ENCODE measurements at places on chromosomes 3 and 15.

DNA sequence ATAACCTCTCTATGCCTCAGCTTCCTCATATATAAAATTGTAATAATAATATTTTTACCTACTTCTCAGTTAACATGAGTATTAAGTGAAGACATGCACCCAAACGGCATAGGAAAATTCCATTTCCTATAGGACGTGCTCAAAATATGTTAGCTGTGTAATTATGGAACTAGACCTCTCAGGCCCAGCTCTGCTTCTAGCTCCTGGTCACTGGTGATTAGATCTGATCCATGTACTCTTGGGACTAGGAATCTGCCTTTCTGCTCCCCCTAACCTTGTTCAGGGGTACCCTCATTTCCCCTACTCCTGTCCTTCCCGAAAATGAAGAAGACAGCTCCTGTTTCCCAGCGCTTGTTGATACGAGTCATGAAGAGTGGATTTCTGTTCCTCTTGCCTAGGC lies 29.6 kb downstream of the TF start:
- DNase-seq: no peak

DNA sequence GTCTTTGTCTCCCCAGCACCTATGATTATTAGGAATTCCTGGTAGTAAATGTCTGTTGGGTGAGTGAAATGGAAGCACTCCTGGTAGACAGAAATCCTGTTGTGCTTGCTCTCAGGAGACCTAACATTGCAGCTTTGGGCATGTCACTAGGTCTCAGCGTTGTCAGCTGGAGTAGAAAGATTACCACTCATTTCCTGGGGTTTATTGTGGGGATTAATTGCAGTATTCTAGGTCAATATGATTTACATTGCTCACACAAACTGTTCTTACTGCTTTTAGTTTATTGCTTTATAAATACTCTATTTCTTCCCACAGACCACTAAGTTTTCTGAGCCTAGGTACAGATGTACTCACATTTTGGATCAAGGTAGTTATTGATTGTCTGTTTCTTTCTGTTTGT lies 5.1 kb downstream of the TSEN2 start:
- no peak for DNase-seq

DNA sequence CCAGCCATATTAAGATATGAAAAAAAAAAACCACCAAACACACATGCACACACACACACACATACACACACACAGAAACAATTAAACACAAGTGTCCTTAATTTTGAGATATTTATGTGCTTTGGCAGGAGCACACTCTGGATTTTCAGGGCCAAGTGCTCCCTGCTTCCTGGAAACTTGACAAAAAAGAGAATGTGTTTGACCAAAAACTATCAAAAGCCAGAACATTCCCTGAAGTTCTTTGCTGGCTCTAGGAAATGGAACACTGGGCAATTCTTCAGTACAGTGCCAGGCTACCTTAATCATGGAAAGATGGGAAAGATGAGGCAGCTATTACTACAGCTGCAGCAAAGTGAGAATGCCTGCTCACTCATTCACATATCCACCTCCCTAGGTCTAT lies 44.6 kb downstream of the P3H2 start:
- DNase-seq: no peak

GRCh38 chr3:11699083-11699427 lies 55.3 kb upstream of the VGLL4 start:
- no peak for DNase-seq

GRCh38 chr3:71341721-71342120 lies 241.8 kb downstream of the FOXP1 start:
- DNase-seq: no peak

GRCh38 chr15:75584121-75584520 lies 5.0 kb upstream of the PTPN9 start:
- DNase-seq: no peak

- DNase-seq: no peak
Observed at GRCh38 chr3:69297501-69297900, 88.4 kb downstream of the FRMD4B start.

DNA sequence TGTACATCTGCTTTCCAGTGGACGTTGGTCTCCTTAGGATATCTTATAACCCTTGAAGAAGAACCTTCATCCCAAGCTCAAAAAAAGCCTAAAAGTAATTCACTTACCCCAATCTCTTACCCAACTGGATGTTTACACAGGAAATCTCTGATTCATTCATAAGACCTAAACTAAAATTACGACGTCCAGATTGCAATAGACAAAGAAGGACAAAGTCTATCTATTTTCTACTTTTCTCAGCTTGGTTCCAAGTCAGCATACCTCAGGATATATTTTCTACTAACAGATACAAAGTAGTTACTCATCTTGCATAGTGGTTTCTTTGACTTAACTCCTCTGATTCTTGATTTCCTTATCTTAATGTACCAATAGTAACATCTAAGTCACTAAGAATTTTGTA lies 669.9 kb downstream of the OTOL1 start:
- DNase-seq: no peak

GRCh38 chr15:49693498-49693897 lies 72.7 kb downstream of the DTWD1 start:
- no peak for DNase-seq

Measured in SW480 (cell line).